NCI-H1930 (cell line): ENCODE measurements at places on chromosomes 6 and 20.
A peak's percentile ranks its signal among the peaks of the same experiment; 100 is the strongest.

GRCh38 chr20:37053230-37053950, 42.4 kb downstream of the RBL1 start:
- no peak for DNase-seq

DNA sequence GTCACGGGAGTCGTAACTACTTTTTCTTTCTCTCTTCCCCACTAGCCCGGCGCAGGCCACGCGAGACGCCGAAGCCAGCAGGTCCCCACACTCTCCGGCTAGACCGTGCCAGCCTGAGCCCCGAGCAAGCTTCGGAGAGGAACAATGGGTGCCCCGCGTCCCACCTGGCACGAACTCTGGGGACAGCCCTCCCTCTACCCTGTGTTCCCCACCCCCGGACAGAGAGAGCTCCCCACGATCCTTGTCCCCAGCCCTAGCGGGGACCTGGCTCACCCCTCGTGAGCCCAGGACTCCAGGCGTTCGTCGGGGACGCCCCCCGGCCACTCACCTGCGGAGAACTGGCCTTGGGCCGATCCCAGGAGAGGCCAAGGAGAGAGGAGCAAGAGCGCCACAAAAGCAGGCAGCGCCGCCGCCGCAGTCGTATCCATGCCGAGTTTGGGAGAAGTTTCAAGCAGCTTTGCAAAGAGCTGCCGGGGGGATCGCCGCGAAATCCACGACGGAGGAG, 416 bp downstream of the PTPRK start:
- DNase-seq = peak; percentile 44

GRCh38 chr6:41502917-41503671, 43.1 kb upstream of the FOXP4 start:
- no peak for DNase-seq

DNA sequence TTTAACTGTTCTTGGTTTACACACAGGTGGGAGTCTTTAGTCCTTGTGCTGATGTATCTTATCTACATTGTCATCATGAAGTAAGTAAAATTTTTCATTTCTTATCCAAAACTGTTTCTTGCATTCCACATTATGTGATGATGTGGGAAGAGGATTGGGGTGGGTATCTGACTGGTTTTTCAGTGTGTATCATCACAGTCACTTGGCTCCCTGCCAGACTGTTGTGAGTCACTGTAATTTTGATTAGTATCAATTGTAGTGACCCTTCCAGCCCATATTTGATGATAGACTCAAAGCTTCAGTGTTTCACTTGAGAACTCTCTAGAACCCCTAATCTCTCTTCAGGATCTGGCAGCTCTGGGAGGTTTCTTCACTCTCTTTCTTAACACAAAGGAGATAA, 84.5 kb upstream of the RIN2 start:
- no peak for DNase-seq

- DNase-seq = no peak
These were observed 10.2 kb downstream of the ADNP start for GRCh38 chr20:50920997-50921396.

GRCh38 chr6:136173519-136174507, 76.3 kb downstream of the MTFR2 start:
- DNase-seq = no peak

GRCh38 chr6:108589244-108589791, 28.6 kb downstream of the FOXO3 start:
- no peak for DNase-seq

- no peak for DNase-seq
These were observed 268.2 kb downstream of the SYNE1 start for GRCh38 chr6:152368751-152369624.

GRCh38 chr6:114100215-114100994, 129.5 kb upstream of the HDAC2 start:
- no peak for DNase-seq

GRCh38 chr6:168024951-168025510, 27.6 kb downstream of the KIF25 start:
- no peak for DNase-seq

DNA sequence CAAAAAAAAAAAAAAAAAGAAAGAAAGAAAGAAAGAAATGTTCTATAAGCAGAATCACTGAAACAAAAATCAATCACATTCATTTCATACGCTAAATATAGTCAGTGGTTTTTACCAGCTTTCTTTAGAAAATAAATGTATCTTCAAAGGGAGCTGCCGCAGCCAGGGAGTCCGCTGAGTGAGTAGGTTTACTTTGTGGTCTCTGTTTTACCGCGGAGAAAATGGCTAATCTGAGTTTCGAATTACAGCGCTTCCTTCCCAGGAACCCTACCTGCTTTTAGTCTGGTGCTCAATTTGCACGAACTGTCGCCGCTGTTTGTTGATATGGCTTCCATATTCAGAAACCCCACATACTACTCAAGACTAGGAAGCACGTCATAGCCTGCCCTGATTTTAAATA, 102.4 kb downstream of the TFAP2A start:
- DNase-seq = no peak

- DNase-seq = no peak
These were observed 25.0 kb downstream of the VGLL2 start for GRCh38 chr6:117290173-117290846.

GRCh38 chr20:31704225-31705119, 18.2 kb downstream of the BCL2L1 start:
- no peak for DNase-seq

DNA sequence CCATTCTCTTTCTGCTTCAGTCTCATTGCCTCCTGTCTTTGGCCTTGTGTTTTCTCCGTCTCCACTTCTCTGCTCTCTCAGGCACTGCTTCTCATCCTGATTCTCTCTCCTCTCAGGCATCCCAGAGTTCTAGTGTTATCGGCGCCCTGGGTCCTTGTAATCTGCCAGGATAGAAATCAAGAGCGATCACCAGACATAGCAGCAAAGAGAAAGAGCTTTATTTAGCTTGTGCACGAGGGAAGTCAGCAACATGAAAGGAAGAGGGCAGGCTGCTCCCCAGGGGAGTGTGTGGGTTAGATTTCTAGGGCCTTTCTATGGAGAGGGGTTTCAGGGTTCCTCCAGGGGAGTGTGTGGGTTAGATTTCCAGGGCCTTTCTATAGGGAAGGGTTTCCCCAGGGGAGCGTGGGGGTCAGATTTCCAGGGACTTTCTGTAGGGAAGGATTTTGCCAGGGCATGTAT, 32.5 kb downstream of the SUN5 start:
- no peak for DNase-seq

GRCh38 chr6:15280028-15280427, 34.2 kb downstream of the JARID2 start:
- no peak for DNase-seq

- no peak for DNase-seq
These were observed 5.5 kb downstream of the GMNN start for GRCh38 chr6:24780206-24780605.

- DNase-seq = no peak
These were observed 49.7 kb downstream of the SYNE1 start for GRCh38 chr6:152587473-152587872.

- DNase-seq = no peak
These were observed 36.3 kb downstream of the DYNLT1 start for GRCh38 chr6:158608221-158608620.

- no peak for DNase-seq
These were observed 213.5 kb upstream of the ARID1B start for GRCh38 chr6:156563714-156564113.

DNA sequence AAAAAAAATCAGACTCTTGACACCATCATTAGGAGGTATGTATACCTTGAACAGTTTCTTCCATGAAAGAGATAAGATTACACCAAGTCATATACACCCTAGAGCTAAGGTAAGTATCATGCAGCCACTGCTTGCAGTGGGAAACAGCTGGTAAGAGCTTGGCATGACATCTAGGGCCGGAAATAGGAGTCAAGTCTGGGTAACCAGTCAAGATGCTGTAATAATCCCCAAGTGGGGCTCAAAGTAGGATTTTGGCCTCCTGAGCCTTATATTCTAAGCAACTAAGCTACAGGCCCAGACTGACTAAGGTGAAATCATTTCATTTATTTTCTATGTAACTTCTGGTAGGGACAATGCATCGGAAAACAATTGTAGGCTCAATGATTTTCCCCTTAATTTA, 23.9 kb downstream of the TRERF1 start:
- no peak for DNase-seq

GRCh38 chr6:150133686-150134085, 9.2 kb upstream of the PPP1R14C start:
- no peak for DNase-seq

- DNase-seq = no peak
These were observed 3.9 kb upstream of the SRSF3 start for GRCh38 chr6:36590237-36590636.

DNA sequence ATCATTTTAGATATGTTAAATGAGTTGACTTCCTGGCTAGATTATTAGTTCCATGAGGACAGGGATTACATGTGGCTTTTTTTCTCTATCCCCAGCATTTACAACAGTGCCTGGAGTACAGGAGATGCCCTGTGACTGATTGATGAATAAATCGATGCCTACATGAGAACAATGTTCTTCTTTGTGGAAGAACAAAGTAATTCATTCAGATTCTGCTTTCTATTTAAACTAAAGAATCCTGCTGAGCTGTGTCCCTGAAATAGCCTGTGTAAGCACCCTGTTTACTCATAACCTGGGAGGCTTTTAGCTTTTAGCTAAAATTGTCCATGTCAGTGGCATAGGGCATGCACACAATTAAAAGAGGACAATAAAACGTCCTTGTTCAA, 125.1 kb upstream of the BTBD3 start:
- no peak for DNase-seq

- no peak for DNase-seq
These were observed 59.5 kb upstream of the EXOC2 start for GRCh38 chr6:752438-752837.

DNA sequence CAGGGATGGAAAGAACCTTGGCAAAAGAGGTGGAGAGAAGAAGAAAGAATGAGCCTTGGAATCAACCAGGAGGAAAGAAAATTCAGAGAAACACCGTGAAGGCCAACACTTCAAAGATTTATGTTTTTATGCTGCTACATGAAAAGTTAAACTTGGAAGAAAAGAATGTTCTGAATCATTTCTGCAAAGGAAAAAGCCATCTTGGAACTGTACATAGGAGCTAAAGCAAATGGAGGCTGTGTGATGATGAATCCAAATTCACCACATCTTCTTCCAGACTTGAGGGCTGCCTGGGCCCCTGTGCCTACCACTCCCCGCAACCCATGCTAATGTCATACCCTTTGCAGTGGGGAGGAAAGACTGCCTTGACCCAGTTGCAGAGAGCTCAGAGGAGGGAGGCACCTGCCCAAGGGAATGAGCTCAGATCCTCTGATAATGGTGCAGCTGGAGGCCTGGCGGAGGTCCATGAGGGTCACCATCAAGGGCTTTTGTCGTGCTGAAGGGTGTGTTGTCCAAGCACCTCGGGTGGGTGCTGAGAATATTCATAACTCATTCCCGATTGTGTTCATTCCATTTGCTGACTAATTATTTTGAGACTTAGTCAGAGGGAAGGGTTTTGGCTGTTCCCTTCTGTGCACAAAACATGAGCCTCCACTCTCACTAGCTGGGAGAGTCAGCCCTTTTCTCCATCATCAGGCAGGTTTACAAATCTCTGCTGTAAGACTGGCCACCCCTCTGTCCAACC, 245.8 kb upstream of the JAG1 start:
- no peak for DNase-seq

DNA sequence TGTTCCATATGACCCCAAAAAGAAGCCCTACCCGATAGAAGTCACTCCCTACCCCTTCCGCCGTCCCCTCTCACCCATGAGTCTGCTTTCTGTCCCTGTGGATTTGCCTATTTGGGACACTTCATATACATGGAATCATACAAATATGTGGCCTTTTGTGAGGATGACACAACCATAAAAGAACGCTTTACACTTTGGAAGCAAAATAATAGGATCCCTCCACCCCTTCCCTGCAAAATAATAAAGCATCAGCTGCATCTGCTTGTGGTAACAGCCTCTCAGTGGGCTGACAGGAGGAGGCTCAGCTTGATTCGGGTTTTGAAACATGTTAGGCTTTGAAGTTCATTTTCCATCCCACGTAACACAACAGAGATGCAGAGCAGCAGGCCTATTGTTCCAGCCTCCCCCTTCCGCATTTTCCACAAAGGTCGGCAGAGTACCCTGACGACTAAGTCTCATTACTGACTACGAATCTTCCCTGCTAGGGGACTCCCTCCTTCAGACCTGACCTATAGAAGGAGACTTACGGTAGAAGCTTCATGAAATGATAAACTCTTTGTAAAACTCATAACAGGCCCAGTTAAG, 99.1 kb downstream of the ALDH8A1 start:
- no peak for DNase-seq

- no peak for DNase-seq
These were observed 8.6 kb downstream of the ULBP2 start for GRCh38 chr6:149950423-149950822.

- no peak for DNase-seq
These were observed 113.7 kb upstream of the GGTLC1 start for GRCh38 chr20:24102290-24102689.

GRCh38 chr6:157253017-157253416, 70.3 kb downstream of the TMEM242 start:
- no peak for DNase-seq

GRCh38 chr20:32886652-32887051, 27.9 kb downstream of the EFCAB8 start:
- no peak for DNase-seq

GRCh38 chr6:42860036-42860435, 19.4 kb upstream of the RPL7L1 start:
- DNase-seq = no peak

DNA sequence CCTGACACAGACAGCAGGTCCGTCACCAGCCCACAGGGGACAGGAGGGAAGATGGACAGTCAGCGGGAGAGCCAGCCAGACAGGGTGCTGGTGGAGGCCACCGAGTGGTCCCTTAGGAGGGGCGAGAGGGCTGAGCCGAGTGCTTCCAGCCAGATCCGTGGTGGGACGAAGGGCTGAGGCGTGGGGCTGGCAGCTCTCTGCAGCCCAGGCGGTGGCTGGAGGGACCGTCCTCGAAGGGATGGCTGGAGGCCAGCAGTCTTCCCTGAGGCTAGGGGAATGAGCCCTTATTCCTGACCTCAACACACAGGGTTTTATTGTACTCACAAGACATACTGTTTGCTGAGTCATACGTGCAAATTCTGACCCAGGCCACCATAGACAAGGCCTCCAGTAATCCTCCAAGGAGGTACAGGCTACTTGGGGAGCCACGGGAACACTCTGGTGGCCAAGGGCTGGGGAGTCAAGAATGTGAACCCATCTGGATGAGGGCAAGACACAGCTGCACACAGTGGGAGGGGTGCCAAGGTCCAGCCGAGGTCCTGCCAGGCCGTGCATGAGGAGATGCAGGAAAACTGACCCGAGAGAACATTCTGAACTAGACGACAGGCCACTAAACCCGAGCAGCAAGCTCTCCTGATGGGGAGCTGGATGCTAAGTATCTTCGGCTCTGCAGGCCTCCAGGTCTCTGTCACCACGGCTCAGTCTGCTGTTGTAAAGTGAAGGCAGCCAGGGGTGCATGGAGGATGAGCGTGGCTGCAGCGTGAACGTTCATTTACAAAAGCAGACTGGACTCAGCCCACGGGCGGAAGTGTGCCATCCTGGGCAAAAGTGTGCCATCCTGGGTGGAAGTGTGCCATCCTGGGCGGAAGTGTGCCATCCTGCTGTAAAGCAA, 242.5 kb downstream of the TTLL2 start:
- no peak for DNase-seq

- DNase-seq = no peak
These were observed 59.2 kb upstream of the CSE1L start for GRCh38 chr20:48986899-48987298.
